Kidney epithelial cell (primary cell): ENCODE measurements at places on chromosomes 12 and 14.

- no peak for DNase-seq
These were observed 1005.5 kb downstream of the NRXN3 start for GRCh38 chr14:79175671-79176070.

DNA sequence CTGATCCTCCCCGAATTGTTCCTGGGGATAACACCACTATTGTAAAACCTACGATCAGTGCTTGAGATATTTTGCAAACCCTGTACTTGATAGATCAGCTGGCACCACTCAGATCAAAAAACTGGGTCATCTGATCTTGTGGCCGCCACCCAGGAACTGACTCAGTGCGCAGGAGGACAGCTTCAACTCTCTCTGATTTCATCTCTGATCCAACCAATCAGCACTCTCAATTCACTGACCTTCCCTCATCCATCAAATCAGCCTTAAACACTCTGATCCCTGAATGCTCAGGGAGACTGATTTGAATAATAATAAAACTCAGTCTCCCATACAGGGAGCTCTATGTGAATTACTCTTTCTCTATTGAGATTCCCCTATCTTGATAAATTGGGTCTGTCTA, 4.2 kb upstream of the XPOT start:
- no peak for DNase-seq

- DNase-seq: peak; percentile 51
These were observed 39.7 kb downstream of the PSMA6 start for GRCh38 chr14:35331605-35332516.

DNA sequence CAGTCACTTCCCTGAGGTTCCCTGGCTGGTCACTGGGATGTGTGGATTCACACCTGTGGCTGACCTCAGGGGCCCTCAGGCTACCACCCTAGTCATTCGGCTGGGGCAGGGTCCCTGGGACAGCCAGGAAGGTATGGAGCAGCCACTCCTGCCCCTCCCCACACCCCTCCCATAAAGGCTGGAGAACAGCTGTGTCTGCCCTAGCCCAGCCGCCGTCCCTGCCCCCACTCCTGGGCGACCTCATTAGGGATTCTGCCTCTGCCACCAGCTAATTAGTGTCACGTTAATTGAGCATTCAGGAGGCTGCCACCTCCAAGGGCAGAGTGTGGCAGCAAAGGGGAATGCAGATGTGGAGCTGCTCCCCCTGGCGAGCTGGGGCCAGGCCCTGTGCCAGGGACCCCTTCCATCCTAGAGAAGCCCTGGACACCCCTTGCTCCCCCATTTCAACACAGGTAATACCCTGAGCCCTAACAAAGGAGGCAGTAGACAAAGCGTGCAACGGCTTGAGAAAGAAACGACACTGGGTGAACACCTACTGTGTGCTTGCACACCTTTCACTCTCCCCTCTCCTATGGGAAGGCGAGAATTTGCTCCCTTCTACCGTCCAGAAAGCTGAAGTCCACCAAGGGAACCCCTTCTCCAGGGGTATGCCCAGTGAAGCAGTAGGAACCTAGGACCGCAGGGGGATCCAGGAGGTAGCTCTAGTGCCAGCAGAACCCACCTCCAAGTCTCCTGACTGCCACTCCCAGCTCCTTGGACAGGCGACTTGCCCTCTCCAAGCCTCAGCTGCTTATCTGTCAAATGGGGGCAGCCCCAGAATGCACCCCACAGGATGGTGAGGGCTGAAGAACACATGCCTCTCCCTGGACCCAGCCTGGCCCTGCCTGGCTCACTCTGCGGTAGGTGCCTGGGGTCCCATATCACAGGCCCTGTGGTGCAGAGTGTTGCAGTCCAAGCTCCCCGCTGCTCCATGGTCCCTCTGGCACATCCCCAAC, 45.1 kb downstream of the FAM222A start:
- DNase-seq: no peak

GRCh38 chr12:63382930-63383329, 231.9 kb upstream of the AVPR1A start:
- DNase-seq: no peak

- no peak for DNase-seq
These were observed 9.7 kb upstream of the CMKLR1 start for GRCh38 chr12:108348842-108349241.

DNA sequence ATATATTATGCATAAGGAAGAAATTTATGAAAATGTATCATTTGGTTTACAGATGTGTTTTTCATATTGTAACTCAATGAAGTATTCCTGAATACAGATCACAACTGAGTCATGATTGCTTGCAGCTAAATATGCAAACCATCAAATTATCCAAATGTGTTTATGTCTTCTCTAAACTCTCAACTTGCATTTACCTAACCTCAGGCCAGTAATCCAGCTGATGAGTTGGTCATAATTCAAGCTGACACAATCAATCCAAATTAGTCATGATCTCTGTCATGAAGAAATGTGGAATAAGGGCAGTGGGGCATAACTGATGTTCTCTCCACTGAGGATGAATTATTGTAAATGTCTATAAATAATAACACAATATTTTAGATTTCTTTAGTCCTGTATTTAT, 104.8 kb upstream of the CNTN1 start:
- DNase-seq: no peak

GRCh38 chr12:117279606-117280005, 81.8 kb downstream of the NOS1 start:
- no peak for DNase-seq

DNA sequence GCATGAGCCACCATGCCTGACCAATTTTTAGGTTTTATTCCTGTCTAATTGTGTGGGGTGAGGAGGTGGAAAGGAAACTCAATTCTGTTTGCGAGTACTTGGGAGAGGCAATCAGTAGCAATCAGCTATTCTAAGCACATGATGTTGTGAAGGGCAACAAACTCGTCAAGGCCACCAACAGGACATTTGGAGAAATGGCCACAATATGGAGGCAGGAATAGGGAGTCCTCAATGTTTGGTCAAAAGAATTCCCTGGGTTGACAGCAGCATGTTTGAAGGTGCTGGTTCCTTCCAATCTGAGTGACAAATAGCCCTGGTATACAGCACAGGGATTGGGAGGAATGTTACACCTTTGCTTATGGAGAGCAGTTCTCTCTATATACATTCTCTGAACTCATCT, 32.7 kb upstream of the USP44 start:
- no peak for DNase-seq

DNA sequence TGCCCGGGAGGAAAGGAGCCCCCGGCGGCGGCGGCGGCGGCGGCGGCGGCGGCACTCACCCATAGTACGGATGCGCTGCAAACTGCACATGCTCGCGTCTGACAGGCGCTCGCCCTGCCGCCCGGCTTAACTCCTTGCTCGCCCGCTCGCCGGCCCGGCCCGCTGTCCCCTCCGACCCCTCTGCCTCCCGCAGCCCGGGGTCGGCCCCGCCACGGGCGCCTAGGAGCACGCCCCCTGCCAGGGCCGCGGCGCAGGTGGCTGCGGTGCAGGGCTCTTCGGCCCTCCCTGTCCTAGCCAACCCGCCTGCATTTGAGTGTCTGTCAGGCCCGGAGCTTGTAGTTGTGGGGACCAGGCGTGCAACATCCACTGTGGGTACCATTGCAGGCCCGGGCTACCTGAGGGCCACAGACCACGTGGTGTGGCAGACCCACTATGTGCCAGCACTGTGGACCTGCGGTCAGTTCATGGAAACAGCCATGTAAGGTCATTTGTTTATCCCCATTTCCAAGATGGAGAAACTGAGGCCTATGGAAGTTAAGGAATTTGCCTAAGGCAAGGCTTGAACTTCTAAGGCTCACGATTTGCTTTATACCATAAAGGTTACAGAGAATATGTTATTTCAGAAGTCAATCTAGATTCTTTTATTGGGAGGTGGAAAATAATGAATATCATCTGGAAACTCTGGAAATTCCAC, 17.6 kb upstream of the PLEKHH1 start:
- no peak for DNase-seq

DNA sequence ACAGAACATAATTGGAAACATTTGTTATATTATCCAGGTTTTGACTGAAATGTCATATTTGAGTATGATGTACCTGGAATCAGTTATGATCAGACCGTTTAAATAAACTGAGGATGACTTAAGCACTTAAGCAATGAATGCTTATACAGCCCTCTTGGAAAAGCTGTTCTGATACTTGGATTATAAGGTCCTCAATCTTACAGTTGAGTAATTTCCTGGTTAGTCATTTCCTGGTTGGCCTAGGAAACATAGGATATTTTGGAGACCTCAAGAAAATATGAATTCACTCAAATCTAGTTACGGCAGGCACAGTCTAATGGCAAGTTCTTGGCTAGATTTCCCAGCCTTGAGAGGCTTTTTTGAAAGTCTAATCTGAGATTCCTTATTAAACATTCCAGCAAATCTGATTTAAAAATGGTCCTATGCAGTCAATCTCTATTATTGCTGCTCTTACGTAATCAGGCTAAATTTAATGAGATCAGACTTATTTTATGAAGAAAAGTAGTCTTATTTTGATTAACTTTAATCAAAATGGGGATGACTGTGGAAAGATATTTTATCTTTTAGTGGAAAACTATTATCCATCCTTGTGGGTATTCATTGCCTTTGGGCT, 447.2 kb downstream of the SNAPC1 start:
- DNase-seq: no peak

GRCh38 chr14:23950411-23951135, 3.0 kb upstream of the DHRS4 start:
- no peak for DNase-seq

- DNase-seq: no peak
These were observed 9.5 kb downstream of the PHETA1 start for GRCh38 chr12:111359231-111359913.

DNA sequence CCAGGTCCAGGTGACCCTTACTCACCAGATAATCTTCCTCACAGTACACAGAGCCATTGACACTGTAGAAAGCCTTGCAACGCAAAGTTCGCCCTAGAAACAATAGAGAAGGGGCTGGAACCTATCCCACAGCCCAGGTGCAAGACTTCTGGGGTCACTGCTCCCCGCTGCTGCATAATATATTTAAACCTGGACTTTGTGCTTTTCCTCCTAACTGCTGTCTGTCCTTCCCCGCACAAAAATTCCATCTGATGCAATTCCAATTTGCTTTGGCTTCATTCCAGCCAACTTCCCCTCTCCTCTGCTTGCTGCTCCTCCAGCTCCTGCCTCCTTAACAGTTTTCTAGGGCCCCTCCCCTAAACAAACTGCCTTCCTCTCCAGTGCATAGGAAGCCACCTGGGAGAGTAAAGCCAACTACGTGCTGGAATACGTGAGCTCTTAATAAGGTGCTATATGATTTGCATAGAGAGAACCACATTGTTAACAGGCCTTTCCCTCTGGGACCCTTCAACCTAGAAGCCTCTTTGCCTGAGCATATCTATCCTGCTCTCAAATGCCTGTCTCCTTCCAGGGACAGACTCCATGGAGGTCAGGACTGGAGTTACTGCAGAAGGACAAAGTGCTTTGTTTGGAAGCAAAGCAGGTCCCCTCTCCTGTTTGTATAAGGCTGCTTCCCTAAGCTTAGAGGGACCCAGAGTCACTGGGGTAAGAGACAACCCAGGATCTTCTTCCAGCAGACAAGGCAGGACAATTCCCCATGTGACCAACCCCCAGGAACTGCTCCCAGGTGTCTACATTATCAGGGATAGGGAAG, 5.5 kb downstream of the AJUBA start:
- DNase-seq: no peak

GRCh38 chr14:26067341-26067740, 530.5 kb downstream of the NOVA1 start:
- no peak for DNase-seq

DNA sequence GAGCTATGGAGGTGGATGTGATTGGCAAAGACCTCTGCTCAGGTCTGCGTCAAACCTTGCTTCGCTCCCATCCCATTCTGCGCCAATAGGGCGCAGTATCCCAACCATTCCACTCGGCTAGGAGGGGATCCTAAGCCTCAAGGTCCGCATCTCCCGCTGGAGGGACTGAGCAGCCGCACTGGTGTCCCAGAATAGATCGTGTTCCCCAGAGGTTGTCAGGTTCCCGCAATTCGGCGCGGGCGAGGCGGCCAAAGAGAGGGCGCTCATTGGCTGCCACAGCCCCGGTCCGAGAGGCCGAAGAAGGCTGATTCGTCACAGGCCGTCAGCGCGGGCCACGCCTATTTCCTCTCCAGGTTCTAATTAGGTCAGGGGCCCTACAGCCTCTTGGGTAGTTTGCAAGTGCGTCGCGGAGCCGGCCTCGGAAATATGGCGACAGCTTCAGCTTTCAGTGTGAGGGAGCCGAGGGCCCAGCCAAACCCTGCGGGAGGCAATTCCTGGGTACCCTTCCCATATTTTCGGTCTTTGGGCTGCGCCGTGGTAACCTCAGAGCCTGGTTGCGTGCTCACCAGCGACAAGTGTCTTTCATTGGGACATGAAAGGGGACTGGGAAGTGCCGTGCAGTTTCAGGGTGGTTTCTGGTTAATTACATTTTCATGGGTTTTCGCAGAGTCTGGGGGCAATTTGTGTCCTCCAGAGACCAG, 5.0 kb downstream of the OR10AD1 start:
- peak; percentile 83 for DNase-seq

- no peak for DNase-seq
These were observed 45.9 kb upstream of the MSRB3 start for GRCh38 chr12:65232476-65233077.
